Stimulated activated CD8-positive, alpha-beta memory T cell treated with anti-CD3 and anti-CD28 coated beads, Interleukin-7, amount 100 ng/mL, for 1 hour (primary cell): ENCODE measurements at places on chromosomes 13 and 19.

- no peak for DNase-seq
Observed at GRCh38 chr19:30105727-30106126, 163.7 kb downstream of the URI1 start.

GRCh38 chr13:60838581-60838980, 441.6 kb downstream of the TDRD3 start:
- DNase-seq = no peak

DNA sequence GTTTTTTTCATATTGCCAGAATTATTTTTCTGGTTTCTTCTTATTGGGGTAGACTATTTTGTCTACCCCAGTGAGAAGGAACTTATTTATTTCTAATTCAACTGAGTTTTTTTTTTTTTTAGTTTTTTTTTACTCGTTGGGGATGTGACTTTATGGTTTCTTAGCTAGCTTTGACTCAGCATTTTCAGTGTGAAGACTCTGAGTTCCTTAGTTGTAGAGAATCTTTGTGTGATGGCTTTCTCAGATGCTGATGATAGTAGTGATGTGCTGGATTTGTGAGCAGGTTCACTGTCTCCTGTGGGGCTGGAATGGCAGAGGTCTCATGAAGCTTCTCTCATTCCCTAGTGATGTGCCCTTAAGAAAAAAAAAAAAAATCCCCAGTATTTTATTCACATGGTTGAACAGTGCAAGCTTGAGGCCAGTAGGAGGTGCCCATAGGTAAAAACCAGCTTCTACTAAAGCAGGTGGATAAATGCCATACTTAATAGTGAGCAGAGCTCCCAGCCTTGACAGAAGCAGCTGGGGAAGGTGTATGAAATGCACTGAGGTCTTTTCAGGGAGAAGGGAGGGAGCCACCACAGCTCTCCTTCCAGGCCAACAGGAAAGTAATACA, 106.2 kb upstream of the KLF5 start:
- no peak for DNase-seq

GRCh38 chr13:21065686-21066085, 4.3 kb upstream of the LATS2 start:
- no peak for DNase-seq

DNA sequence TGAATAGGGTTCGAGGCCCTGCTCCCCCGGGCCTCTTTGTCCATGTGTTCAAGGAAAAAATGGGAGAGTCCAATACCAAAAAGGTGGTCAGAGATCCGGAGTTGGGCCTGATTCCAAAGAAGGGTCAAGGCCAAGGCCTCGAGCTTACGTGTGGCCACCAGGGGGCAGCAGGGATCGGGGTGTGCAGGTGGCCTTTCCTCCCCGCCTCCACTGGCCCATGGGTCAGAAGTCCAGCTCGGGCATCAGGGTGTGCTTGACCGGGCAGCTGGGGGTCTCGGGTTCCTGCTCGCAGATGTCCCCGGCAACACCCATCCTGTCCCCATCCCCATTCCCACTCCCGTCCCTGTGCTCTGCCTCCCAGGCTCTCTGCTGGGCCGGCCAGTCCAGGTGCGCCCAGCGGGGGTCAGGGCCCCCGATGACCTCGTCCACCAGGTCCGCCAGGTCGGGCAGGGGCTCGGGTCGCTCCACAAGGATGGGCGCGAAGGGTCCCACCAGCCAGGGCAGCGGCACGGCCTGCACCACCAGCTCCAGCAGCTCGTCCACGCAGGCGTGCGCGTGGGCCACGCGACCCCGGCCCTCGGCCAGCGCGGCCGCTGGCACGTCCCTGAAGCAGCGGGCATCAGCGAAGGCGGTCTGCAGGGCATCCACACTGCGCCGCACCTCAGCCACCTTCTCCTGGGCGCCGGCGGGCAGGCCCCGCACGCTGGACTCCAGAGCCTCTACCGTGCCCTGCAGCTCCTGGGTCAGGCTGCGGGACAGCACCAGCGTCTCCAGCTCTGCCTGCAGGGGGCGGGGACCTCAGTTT, 5.2 kb upstream of the PLIN4 start:
- DNase-seq = no peak

GRCh38 chr19:5149932-5150901, 181.3 kb downstream of the KDM4B start:
- DNase-seq = no peak
